Activated CD4-positive, alpha-beta memory T cell treated with anti-CD3 and anti-CD28 coated beads for 36 hours (primary cell): ENCODE measurements at places on chromosomes 2 and 18. TPM values are rescaled to one million over a fixed set of nuclear protein-coding genes. Genes with fewer than 3 reads are reported as not detected.

The MARCO gene
- total RNA-seq: not detected

DNA sequence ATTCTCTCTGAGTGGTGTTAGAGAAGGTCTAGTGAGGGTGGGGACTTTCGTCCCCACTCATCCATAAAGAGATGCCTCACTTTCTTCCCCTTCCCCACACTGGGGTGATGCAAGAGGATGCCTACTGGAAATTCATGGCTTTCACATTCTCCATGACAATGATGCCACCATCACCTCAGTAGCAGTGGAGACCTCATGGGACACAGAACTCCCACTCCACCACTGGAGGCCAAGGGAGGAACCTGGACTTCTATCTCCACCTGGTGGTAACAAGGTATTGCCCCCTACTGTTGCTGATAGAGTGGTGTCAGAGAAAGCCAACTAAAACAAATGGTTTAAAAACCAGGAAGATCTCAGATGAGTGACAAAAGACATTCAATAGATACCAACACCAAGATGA, 110.9 kb downstream of the INHBB start:
- no peak for DNase-seq
- H3K4me3 ChIP-seq: no peak overlapping the region
- H3K36me3 ChIP-seq: no peaks in the 10 kb centered on the region
- H3K27ac ChIP-seq: no peak overlapping the region
- peaks cover 3% of the 10 kb centered on the region for H3K27me3 ChIP-seq

DNA sequence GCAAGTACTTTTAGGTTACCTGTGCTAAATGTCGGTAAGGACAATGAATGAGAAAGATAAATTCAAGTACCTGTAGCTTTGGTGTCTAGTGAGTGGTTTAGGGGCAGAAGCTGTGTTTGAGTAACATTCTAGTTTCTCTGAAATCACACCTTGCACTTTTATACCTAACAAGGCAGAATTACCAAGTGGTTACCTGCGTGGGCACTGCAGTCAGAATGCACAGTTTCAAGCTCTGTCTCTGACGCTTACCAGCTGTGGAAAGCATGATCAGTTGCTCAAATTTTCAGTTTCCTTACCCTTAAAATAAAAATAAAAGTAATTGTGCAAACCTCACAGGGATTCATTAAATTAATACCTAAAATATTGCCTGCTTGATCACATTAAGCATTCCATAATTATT, 846.9 kb upstream of the VRK2 start:
- no peaks in the 10 kb centered on the region for H3K36me3 ChIP-seq
- no peak for DNase-seq
- H3K27ac ChIP-seq: no peak overlapping the region
- H3K4me1 ChIP-seq: no peaks in the 10 kb centered on the region

GRCh38 chr2:116769514-116769913, 1045.0 kb upstream of the DDX18 start:
- no peak overlapping the region for H3K27ac ChIP-seq
- DNase-seq: no peak
- no peak overlapping the region for H3K4me3 ChIP-seq
- no peaks in the 10 kb centered on the region for H3K36me3 ChIP-seq
- no peaks in the 10 kb centered on the region for H3K27me3 ChIP-seq
- H3K4me1 ChIP-seq: no peaks in the 10 kb centered on the region

DNA sequence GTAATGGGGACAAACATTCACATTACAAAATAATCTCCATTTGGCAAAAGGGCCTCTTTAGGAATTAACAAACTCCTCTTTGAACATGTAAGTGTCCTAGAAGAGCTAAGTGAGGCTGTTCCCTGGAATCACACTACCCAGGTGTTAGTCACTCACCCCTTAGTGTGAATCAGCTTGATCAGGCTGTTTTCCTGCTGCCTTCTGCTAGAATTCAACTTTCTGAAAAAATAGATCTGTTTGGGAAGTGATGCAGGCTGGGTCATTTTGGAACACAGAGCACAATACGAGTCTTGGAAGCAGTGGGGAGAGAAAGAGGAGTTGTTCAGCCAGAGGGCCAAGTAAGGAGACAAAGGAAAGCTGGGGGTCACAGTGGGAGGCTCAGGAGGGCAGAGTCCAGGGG, 40.0 kb downstream of the TTC32 start:
- no peaks in the 10 kb centered on the region for H3K36me3 ChIP-seq
- H3K27ac ChIP-seq: no peak overlapping the region
- no peaks in the 10 kb centered on the region for H3K4me1 ChIP-seq
- peaks cover 4% of the 10 kb centered on the region for H3K27me3 ChIP-seq

The AMER3 gene
- total RNA-seq: not detected

GRCh38 chr2:26623541-26624495, 17.3 kb downstream of the CIB4 start:
- H3K27me3 ChIP-seq: peaks cover 9% of the 10 kb centered on the region
- no peak overlapping the region for H3K4me3 ChIP-seq
- DNase-seq: no peak
- no peaks in the 10 kb centered on the region for H3K36me3 ChIP-seq
- no peaks in the 10 kb centered on the region for H3K4me1 ChIP-seq

DNA sequence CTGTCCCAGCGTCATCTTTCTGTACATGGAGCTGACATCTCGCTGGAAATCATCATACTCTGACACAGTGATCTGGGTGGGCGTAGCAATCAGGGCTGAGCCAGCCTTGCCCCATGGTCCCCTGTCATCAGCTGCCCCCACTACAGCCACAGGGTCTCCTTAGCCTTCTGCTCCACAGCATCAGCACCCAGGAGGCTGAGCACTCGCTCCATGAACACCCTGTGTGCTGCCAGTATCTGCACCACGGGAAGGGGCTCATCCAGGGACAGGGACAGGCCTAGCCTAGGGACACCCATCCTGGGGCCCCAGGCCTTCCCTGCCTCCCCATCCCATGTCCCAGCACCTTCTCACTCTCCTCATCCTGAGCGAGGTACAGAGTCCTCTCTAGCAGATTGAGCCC, 11.4 kb downstream of the ALPG start:
- no peak overlapping the region for H3K4me3 ChIP-seq
- no peak for DNase-seq
- H3K27ac ChIP-seq: no peak overlapping the region
- H3K27me3 ChIP-seq: peaks cover 42% of the 10 kb centered on the region

GRCh38 chr18:23793985-23794867, 105.0 kb downstream of the LAMA3 start:
- peaks cover 3% of the 10 kb centered on the region for H3K4me1 ChIP-seq
- no peak overlapping the region for H3K27ac ChIP-seq
- H3K27me3 ChIP-seq: peaks cover 5% of the 10 kb centered on the region
- H3K4me3 ChIP-seq: no peak overlapping the region
- DNase-seq: no peak

The RNF144A gene
- total RNA-seq: 21.4 TPM

GRCh38 chr2:102181376-102181775, 5.4 kb upstream of the IL1RL2 start:
- H3K27ac ChIP-seq: no peak overlapping the region
- no peak overlapping the region for H3K4me3 ChIP-seq
- H3K4me1 ChIP-seq: peaks cover 10% of the 10 kb centered on the region

- H3K4me1 ChIP-seq: peaks cover 36% of the 10 kb centered on the region
- DNase-seq: no peak
- H3K27me3 ChIP-seq: no peaks in the 10 kb centered on the region
- H3K36me3 ChIP-seq: peaks cover 5% of the 10 kb centered on the region
- peak overlapping the region; percentile 95 for H3K4me3 ChIP-seq
- H3K27ac ChIP-seq: peak overlapping the region; percentile 6
Measured at GRCh38 chr2:178111743-178112142, 494 bp upstream of the RBM45 start.

- peaks cover 45% of the 10 kb centered on the region for H3K4me1 ChIP-seq
- H3K4me3 ChIP-seq: peak overlapping the region; percentile 28
- DNase-seq: no peak
- peaks cover 63% of the 10 kb centered on the region for H3K27me3 ChIP-seq
Measured at GRCh38 chr2:72145658-72146329, 1.9 kb downstream of the CYP26B1 start.
